NCI-H748 treated with DMSO at 0.1 percent for 48 hours (cell line): ENCODE measurements at places on chromosomes 4 and X.

- no peak for DNase-seq
These were observed 183.5 kb upstream of the NDP start for GRCh38 chrX:44156726-44157125.

DNA sequence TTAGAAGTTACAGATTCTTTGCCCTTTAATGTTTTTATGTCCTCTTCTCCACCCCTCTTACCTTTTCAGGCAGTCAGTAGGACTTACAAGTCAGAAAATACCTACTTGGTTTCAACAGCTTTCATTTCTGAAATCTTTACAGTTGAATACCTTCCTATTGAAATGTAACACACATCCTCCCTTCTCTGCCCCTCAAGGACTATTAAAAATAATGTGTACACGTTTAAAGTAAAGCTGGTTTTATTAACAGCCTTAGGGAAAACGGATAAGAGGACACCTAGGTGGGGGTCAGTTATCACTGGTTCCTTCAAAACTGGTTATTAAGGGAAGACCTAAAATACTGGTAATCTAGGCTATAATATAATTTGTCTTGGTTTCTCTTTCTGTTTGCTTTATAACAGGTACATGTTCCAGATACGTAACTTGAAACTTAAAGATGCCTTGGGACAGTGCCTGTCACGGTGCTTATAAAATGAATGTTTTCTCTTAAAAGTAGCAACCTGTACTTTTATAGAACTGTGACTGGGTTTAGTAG, 1.8 kb downstream of the CCSER1 start:
- no peak for DNase-seq

DNA sequence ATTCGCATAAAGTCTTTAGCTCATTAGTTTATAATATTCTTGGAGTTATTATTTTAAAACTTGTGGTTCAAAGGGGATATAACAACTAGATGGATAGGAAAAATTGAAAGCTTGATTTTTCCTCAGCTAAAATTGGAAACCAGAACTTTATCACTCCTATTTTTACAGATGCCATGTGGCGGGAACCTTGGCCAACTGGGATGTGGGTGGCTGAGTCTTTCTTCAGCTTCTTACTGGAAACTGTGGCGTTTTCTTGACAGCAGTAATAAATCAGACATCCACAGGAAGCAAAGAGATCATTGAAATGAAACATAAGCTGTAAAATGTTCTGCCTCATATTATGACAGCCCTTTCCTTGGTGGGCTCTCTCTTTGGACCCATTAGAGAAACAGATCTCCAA, 84.1 kb downstream of the SPATA18 start:
- DNase-seq, result no peak

DNA sequence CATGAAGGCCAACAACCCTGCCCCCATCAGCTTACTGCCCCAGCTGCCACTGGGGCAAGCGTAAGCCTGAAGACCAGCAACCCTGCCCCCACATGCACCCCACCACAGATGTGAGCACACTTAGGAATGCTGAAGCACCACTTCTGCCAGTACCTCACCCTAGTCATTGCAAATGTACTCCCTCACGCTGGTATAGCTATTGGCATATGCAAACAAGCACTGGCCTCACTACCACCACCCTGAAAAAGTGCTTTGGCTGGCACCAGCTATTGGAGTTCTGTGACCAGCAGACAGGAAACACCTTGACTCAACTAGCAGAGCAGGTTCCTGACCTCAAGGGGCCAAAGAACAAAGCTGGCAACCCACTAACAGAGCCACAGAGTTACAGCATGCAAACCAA, 534.4 kb upstream of the POU3F4 start:
- no peak for DNase-seq

DNA sequence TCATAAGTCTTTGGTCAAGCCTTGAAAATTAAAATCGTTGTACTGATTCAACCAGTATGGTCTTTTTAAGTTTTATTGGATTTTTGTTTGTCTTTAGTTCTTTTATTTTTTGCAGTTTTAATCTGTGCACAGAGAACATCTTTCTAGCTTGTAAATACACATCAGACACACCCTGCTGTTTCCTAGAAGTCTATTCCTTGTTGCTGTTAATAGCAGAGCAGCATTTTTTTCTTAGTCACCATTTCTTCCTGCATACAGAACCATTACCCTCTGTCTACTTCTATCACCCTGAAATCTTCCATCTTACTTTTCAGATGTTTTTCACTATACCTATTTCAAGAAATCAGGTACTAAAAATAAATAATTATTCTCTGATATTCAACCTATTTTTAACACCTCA, 375.4 kb downstream of the GRID2 start:
- no peak for DNase-seq

DNA sequence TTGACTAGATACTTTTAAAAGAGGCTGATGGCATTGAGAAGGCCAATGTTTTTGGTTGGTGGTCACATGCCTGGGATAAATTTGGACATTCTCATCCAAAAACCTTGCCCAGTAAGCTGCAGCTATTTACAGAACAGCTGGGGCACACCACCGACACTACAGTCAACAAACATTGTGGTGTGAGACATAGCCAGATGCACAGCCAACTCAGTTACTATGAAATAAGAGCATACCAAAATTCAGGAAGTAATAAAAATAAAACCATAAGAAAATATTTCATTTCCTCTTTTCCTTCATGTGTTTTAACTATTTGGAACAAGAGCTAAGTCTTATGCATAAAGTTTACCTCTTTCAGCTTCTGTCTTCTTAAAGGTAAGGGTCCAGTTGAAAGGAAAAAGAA, 8.8 kb downstream of the PPM1K start:
- no peak for DNase-seq

DNA sequence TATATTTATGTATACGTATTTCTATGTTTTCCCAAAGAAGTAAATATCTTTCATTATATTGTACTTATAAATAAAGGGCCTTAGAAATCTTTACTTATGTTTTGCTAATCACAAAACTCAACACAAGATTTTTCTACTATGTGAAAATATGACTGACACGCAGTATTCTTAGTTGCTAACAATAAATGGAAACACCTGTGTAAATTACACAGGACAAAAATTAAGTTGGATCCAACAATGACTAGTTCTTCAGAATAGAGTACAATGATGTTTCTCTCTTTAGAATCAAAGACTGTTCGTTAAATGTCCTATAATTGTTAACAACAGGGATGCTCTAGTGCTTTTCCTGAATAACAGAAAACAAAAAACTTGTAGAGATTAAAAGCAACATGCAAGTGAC, 96.1 kb downstream of the PPP3CA start:
- peak; percentile 26 for DNase-seq

DNA sequence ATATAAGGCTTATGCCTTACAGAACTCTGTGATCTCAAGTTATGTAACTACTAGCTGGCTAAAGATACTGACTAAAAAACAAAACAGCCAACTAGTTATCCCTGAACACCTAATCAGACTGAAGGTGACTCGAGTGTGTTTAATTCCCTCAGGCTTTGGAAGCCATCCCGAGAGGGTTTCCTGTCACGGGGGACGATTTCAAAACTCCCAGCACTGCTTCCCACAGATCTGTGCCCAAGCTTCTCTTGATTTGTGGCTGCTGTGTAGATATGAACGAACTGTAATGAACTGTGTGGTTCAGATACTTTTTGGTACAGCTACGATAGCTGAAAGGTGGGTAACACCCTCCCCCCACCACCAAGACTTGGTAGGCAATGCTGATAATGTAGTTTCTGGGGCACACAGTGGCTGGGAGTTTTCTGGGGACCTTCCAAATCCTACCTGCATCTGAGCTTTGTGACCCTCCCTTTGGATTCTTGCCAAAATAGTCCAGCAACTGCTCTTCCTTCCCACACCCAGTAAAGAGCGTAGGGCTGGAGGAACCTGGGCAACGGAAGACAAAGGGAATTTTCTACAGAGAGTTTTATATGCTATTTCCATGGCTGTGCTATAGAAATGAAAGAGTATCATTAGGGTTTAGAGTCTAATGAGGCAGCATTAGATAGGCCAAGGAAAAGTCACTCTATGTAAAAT, 148.8 kb downstream of the MGST2 start:
- peak; percentile 41 for DNase-seq

DNA sequence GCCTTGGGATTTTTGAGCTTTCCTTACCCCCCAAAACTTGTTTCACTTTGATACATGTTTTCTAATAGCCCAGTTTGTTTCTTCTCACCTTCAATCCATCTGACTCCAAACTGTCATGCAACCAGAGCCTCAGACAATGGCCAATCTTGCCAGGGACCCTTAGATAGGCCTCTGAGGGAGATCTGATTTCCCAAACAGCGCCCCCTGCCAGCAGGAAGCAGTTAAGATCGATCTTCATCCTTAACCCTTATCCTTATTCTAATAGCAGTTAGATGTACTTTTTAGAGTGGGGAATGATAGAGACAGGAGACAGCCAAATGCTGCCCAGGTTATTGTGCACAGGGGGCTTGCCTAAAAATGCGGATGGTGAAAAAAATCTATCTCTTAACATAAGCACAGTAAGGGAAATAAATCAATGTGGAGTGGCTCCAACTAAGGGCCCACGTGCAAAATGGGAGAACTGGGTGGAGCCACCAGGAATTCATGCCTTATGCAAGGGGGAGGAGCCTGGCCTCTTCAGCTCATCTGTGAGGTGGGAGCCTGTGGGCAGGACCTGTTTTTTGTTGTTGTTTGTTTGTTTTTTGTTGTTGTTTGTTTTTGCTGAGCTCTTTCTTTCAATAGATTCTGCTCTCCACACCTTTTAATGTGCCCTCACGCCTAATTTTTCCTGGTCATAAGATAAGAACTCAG, 833.6 kb upstream of the AGA start:
- DNase-seq, result no peak

DNA sequence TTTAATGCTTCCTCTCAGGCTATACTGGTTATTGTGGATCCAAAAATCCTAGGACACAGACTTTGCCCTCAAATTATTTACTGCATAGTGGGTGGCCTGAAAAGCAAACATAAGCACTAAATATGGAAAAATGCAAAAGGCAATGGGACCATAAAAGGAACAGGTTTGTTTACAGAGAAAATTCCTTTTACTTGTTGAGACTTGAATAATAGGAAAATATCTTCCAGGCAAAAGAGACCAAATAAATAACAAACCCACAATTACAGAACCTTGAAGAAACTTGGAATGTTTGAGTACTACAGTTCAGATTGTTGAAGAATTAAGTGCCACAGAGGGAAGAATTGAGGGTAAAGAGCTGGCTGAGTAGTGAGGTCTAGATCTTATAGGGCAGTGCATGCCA, 711.0 kb downstream of the C4orf33 start:
- no peak for DNase-seq

- DNase-seq, result no peak
These were observed 215.8 kb upstream of the SFRP2 start for GRCh38 chr4:154004507-154005170.

GRCh38 chr4:145295547-145295946, 115.2 kb upstream of the OTUD4 start:
- no peak for DNase-seq

- DNase-seq, result no peak
These were observed 719.2 kb downstream of the FSTL5 start for GRCh38 chr4:161444626-161445025.

DNA sequence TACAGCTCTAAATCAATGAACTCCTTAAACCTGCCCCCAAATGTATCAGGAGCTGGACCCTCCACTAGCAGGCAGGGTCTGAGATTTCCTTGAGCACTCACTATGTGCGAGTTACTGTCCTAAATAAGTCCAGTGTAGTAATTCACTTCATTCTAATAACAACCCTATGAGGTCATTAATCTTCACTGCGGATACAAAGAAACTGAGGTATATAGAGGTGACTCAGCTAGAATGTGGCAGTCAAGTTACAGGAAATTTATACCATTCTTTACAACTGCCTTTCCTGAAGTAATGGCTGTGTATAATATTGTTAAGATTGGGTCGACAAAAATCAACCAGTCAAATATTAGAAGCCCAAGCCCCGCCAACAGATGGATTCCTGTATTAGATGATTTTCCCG, 473.9 kb upstream of the FTHL17 start:
- no peak for DNase-seq

- no peak for DNase-seq
These were observed 9.9 kb downstream of the ABCG2 start for GRCh38 chr4:88148560-88148959.

DNA sequence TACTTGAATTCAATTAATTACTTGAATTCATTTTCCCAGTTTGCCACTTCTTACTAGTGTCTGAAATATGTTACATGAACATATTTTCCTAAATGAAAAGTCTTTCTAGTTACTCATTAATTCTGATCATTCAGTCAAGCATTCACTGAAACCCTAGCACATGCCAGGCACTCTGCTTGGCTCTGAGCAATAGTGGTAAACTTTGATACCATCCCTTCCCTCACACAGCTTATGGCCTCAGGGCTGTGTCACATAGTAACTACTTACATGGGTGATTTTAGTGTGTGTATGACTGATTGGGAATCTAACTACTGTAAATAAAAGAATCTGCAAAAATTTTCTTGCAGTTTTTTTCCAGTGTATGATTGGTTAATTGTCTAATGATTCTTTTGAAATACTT, 32.7 kb downstream of the METAP1 start:
- no peak for DNase-seq

DNA sequence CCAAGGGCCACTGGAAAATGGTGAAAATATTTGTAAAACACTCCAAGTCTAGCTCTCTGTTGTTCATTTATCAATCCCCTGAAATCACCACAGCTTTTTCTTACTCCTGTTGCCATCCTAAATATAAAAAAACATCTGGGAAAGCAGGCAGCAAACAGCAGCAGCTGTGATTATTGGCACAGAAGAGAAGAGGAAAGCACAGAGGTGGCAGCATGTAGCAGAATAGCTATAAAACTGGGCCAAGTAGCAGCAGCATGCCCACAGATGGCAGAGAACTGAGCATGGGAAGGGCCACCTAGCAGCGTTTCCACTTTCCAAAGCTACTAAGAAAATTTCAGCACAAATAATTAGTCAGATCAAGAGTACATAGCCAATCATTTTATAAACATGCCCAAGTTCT, 307.2 kb downstream of the SLC7A11 start:
- DNase-seq, result no peak

DNA sequence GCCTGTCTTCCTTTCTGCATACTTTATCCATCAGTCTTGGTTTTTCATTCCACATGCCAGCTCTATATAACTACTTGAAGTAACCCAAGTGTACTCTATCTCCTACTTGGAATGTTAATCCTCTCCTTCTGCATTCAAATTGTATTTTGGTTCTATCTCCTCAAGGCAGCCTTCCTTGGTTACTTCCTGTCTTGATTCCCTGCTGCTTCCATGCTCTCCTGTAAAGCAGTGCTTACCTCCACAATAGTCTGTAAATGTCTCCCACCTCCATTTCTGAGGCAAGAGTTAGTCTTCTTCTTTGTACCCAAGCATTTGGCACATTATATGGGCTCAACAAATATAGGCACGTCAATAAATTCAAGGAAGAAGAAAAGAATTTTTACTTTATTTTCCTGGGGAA, 298.4 kb downstream of the ARHGAP24 start:
- DNase-seq, result no peak

DNA sequence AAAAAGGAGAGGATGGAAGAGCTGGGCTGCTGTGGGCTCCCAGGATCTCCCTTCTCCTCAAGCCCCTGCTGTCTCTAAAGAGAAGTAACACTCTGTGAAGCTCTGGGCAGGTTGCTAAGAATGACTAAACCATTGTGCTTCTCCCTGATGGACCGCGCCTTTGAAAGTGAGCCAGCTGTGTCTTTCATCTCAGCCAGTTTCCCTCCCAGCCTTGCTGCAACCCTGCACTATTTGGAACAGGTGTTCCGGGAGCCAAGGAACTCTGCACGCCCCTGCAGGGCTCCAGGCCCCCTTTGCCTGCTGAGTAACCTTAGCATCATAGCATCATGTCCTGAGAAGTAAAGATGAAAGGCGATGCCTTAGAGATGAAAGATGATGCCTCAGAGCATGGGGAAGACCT, 39.7 kb downstream of the SMIM20 start:
- no peak for DNase-seq
